HFFc6 (cell line): ENCODE measurements at places on chromosomes 11 and 22.
A peak's percentile ranks its signal among the peaks of the same experiment; 100 is the strongest.

DNA sequence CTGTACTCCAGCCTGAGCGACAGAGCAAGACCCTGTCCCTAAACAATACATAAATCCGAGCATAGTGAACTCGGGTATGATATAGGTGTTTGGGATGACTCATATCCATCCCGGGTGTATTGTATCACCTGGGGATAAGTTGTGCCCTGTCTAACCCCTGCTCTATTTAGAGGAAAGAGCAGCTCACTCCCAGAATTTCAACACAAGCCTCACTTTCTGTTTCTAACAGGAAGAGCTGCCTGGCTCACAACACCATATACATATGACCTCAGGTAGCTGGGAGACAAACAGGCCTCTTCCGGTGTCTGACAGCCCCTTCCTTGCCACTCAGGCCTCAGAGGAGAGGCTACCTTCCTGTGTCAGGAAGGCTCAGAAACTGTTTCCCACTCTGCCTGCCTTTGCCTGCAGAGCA lies 9.9 kb upstream of the MICALL1 start:
- DNase-seq = no peak

- DNase-seq = no peak
Measured at GRCh38 chr11:16191212-16191867, 165.0 kb downstream of the SOX6 start.

GRCh38 chr11:126392633-126393013 lies 37.1 kb downstream of the ST3GAL4 start:
- no peak for DNase-seq

- DNase-seq = no peak
Measured at GRCh38 chr22:37566903-37567798, 6.9 kb downstream of the CDC42EP1 start.

- DNase-seq = no peak
Measured at GRCh38 chr11:41254966-41255365, 204.5 kb downstream of the LRRC4C start.

DNA sequence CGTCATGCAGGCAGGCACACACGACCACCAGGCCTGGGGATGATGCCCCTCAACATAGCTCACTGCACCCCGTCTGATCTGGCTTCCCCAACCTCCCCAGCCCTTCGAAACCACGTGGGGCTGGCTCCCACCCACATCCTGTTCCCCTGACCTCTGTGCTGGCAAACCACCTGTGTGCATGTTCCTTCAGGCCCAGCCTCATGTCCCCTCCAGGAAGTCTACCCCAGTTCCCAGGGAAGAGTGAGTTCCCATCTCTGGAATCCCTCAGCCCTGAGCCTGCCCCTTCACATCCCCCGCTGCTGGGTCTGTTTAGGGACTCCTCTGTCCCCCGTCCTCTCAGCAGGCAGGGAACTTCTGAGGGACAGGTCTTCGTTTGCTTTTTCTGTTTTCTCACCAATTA lies 7.1 kb downstream of the SLC7A4 start:
- DNase-seq = no peak

DNA sequence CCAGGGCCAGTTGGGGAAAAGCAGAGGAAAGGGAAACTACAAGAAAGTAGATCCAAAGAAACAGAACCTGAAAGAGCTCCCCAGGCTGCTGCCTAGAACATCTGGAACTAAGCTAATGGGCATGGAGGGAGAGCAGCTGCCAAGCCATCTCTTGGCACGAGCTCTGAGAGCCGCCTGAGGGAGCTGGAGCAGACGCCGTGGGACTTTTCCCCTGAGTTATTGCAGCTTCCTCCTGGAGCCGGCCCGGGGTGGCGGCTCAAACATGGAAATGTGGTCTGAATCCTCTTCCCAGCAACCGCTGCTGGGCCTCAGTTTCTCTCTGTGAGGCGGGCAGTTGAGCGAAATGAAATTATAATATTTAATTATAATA lies 41.8 kb downstream of the LIF start:
- peak; percentile 58 for DNase-seq

DNA sequence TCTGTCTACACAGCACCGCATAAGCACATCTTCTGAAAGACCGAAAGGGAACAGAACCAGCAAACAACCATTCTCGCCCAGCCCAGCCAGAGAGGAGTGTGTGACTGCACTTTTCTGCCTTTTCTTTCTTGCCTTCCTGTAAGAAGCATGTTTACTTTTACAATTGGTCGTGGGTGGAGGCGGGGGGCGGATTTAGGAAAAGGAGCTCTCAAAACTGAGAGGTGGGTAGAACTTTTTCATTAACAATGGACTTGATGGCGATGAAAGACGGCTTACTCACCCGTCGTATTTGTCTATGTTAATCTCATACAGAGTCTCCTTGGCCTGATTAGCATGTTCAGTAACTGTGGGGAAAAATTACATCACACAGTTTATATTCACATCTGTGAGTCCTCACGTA lies 27.2 kb downstream of the CERK start:
- no peak for DNase-seq

DNA sequence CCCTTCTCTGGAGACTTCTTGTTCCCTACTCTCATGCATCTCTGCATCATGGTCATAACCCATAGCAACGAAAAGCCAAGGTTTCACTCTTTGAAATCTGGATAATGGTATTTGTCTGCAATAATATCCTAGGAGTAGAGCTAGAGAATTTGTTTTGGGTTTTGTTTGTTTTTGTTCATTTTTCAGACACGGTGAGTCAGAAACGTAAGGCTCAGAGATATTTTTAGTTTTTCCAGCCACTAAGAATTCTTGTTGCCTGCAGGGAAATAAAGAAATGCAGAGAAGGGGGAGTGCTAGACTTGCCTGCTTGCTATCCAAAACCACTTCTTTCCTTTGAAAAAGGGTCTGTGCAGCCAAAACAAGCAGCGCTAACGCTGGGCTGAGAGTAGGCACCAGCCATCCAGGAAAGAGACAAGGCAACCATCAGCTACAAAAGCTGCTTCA lies 26.0 kb downstream of the POU2AF3 start:
- peak; percentile 40 for DNase-seq

DNA sequence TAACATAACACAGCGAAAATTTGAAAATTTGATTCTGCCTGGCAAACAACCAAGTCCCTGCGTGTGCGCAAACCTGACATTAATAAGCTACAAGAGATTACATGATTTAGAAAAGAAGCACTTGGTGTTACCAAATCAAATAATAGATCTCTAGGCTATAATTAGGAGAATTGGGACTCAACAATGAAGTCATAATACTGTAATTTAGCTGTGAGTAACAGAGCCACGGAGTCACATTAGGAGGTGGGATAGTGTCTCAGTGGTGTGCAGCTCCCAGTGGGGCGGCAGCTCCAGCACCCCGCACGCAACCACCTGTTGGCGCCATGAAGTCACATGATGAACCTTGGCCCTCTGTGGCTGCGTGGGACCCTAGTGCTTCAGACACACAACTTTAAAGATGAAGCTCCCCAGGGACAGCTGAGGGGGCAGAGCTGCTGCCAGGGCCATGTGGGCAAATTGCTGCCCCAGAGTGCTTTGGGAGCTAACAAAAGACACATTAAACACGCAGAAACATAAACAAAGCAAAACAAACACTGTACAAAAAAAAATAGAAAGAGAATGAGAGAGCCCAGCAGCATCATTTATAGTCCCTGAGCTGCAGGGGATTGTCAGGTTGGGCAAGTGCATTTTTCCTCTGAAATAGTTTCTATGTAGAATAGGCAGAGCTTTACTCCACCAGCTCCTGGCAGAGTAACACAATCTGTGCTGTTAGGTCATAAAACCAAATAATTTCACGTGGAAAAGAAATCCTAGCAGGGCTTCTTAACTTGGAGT lies 605.6 kb downstream of the SOX6 start:
- DNase-seq = no peak

DNA sequence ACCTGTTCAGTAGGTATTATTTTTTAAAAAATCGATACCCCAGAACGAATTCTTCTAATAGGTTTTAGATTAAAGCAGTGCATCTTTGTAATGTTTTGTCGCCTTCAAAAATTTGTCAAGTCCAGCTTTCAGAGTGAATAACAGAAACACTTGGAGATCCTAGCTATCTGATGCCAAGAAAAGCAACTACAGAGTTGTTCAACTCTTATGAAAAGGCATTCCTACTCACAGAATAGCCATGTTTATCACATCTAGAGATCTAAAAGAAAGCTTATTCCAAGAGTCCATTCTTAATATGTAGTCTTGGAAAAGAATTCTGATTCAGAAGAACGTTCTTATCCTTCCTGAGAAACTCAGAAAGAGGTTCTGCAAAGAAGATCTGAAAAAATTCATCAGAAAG lies 268.5 kb downstream of the TTC28 start:
- DNase-seq = peak; percentile 23

DNA sequence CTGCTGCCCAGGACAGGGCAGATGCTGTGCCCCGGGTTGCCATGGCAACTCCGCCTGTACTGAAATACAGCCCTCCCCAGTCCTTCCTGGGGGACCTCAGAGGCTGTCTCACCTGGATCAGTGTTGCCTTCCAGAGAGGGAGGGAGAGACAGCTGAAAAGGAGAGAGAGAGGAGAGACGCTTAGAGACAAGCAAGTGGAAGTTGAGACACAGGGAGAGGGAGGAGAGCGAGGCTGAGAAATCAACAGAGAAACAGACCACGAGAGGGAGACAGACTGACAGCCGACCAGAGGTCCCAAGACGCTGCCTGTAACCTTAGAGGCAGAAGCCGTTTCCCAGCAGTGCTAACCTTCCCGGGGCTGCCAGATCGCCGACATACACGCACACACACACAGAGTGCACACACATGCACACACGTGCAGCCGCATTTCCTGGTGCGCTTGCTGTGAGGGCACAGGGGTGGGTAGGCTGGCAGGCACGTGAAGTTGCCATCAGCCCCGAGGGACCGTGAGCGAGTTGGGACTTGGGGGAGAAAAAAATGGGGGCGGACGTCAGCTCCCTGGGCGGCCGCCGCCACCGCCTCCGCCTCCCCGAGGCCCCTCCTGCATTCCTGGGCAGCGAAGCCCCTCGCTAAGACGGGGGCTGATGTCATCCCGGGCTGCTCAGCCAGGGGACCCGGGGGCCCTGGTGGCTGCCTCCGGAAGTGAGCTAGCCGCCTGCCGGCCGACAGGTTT lies 88.6 kb upstream of the CRYBB3 start:
- peak; percentile 65 for DNase-seq

DNA sequence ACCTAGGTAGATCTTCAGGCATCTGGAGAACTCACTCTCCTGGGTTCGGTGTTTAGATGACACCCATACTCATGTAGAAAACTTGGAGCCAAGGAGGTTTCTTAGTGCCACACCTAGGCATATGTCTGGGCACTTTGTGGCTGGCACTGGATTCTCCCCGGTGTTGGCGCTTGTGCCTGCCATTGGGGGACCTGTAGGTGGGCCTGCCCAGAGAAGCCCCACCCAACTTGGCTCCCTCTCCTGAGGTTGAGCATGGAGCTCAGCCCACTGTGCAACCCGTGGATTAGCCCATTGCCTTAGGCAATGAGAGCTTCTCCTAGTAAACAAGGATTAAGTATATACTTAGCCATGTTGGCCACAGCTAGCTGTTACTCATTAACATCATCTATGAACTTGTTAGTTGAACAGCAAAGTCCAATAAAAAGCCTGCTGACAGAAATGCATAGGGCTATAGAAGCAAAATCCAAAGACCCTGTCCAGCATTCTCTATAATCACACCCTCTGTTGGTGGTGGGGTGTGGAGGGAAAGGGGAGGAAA lies 335.5 kb upstream of the CHORDC1 start:
- no peak for DNase-seq

DNA sequence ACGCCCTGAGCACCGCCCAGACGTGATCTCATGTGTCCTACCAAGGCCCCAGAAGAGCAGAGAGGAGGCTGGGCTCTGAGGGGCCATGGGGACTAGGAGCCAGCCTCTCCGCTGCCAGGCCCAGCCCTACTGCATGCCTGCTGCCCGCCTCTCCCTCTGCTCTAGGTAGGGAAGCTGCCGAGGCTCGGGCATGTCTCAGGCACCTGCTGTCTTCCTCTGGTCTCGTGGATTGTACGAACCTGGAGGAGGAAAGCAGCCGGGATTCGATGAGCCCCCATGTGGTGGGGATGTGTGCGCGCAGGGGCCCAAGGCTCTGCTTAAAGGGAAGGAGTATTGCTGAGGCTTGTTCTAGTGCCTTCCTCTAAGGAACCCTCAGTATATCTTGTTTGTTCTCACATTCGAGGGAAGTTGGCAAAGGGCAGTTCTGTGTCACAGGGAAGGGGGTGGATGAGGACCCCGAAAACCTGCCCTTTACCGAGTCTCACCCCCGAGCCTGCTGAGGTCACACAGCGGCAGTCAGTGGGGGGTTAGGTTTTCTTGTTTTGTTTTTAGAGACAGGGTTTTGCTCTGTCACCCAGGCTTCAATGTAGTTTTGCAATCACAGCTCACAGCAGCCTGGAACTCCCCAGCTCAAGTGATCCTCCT lies 21.2 kb downstream of the DAGLA start:
- DNase-seq = no peak

GRCh38 chr22:50396751-50397370 lies 53.7 kb downstream of the PPP6R2 start:
- no peak for DNase-seq

GRCh38 chr22:31278151-31278621 lies 14.1 kb downstream of the PIK3IP1 start:
- no peak for DNase-seq

DNA sequence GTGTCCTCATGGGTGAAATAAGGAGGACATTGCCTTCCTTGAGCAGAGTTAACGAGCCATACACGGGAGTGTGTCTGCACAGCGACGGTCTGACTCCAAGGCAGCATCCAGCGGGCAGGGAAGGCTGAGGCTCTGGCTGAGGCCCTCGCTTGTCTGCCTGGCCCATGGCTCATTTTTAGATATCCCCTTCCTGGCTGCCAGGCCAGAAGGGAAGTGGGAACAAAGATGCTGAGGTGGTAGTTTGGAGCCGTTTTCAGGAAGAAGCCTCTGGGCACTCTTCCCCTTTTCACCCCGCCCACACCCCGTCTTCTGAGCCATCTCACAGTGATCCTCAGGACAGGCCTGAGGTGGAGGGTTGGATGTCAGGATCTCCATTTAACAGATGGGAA lies 3.0 kb upstream of the SLCO2B1 start:
- no peak for DNase-seq

- no peak for DNase-seq
Measured at GRCh38 chr22:40407831-40408717, 37.7 kb downstream of the SGSM3 start.

GRCh38 chr11:102267609-102268008 lies 49.7 kb upstream of the BIRC3 start:
- peak; percentile 78 for DNase-seq

DNA sequence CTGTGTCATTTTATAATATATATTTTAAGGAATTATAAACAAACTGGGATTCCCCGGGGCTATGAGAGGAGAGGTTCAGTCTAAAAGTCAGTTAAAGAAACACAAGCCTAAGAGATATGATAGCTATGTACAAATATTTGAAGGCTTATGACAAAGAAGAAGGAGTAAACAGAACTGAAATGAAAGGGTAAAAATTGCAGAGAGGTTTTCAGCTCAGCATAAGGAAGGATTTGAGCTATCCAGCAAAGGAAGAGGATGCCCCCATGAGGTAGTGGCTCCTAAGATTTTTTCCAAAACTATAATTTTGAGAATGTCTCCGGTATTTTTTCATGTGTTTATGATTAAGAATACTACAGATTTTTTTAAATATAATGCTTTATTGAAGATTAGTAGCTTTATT lies 57.9 kb upstream of the ANGPTL5 start:
- DNase-seq = peak; percentile 4

- DNase-seq = peak; percentile 75
Measured at GRCh38 chr22:44360668-44361381, 48.1 kb upstream of the SHISAL1 start.
